ENCODE measurements at places on chromosomes 1 and 21.

- DNase-seq, result no peak
Measured at GRCh38 chr1:45325851-45326506, 716 bp upstream of the HPDL start.

DNA sequence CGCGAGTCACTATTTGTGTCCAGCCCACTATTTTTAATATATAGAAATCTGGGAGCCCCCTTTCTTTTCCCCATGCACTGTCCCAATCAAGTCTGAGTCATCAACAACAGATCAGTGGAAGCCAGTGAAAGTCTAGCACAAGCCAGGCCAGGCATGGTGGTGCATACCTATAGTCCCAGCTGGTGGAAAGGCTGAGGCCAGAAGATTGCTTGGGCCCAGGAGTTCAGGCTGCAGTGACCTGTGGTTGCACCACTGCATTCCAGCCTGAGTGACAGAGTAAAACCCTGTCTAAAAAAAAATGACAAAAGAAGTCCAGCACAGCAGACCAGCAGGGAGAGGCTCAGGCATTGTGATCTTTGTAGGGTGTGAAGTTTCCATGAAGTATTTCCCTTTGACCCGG is 9.0 kb upstream of the RPL5 start:
- DNase-seq, result no peak

GRCh38 chr1:8096105-8097011 is 70.2 kb upstream of the ERRFI1 start:
- DNase-seq, result no peak

GRCh38 chr1:207217778-207218511 is 103.5 kb upstream of the CD55 start:
- DNase-seq, result no peak

DNA sequence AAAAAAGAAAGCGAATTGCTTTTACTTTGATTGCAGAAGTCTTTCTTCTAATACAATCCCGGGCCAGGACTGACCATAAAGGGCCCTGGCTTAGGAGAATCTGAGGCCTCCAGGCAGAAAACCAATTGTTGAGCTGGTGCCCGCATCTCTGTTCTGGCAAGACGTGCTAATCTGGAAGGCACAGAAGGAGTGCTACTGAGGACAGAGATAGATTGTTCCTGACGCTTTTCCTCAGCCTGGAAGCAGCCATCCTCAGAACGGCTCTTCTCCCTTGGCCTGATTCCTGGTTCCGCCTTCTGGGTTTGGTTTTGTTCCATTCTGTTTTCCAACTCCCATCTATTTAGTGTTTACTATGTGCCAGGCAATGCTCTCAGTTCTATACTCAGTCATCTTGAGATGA is 44.8 kb upstream of the SPOCD1 start:
- DNase-seq, result no peak

GRCh38 chr1:19420606-19421005 is 64.7 kb downstream of the CAPZB start:
- DNase-seq, result no peak

DNA sequence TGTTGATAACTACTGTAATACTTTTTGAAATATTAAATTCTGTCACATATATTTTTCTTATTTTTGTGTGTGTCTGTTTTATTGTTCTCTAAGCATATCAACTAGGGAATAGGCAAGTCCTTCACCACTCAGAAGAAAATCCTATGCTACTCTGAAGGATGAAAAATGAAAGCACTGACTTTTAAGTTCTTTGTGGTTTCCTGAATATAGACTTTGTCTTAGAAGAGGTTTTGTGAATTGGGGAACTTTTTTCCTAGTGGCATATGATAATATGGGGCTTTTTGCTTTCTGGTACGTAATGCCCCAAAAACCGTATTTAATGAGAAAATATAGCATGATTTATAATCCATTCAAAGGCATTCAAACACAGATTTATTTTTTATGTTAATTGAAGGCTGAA is 136.0 kb downstream of the SNX7 start:
- DNase-seq, result no peak

DNA sequence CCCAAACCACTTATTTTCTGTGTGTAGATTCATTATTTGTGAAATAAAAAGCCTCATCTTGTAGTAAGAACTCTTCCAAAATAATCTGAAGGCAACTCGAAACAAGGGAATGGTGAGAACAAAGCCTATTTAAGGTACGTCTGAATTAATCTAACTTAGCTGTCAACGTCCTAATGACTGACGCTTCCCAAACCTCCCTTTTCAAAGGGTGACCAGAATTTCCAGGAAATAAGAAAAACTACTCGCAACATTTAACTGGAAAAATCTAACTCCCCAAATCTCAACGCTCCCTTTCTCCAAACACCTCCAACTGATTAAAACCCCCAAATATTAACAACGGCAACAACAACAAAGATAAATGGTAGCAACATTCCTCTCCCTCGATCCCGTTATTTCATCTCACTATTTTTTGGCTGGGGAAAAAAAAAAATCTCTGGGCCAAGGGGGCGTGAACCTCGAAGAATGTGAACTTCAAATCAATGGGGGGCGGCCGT is 693 bp downstream of the SRSF10 start:
- no peak for DNase-seq

DNA sequence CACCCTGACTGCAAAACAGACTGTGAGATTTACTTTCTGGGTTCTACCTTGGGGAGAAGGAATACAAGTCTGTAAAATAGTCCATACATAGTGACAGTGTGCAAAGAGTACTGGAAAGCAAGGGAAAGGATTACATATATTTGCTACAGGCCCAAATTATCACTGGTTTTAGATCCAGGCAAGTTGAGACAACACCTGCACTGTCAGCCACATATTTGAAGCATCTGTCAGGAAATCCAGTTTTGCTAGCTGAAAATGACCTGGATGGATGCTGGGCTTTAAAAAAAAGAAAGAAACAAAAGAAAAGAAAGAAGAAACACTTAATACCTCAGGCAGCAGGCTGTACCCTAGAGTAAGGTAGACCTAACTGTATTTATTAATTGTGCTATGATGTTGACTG is 23.9 kb upstream of the SPRR2G start:
- DNase-seq, result no peak

DNA sequence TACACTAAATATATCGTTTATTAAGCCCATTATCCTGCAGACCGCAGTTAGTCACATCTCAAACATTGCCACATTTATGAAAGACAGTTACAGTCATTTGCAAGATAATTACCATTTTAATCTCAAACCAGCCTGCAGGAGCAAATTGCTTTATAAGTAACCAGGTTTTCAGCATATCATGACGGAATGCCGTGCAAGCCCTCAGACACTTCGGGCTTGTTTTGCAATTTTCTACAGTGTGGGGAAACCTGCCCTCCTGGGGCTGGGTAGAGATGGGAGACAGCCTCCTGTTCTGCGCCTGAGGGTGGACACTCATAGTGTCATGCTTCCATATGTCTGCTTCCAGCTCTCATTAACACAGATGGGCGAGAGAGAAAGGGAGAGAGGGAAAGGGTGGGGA is 563.9 kb downstream of the NPHP4 start:
- DNase-seq, result no peak

DNA sequence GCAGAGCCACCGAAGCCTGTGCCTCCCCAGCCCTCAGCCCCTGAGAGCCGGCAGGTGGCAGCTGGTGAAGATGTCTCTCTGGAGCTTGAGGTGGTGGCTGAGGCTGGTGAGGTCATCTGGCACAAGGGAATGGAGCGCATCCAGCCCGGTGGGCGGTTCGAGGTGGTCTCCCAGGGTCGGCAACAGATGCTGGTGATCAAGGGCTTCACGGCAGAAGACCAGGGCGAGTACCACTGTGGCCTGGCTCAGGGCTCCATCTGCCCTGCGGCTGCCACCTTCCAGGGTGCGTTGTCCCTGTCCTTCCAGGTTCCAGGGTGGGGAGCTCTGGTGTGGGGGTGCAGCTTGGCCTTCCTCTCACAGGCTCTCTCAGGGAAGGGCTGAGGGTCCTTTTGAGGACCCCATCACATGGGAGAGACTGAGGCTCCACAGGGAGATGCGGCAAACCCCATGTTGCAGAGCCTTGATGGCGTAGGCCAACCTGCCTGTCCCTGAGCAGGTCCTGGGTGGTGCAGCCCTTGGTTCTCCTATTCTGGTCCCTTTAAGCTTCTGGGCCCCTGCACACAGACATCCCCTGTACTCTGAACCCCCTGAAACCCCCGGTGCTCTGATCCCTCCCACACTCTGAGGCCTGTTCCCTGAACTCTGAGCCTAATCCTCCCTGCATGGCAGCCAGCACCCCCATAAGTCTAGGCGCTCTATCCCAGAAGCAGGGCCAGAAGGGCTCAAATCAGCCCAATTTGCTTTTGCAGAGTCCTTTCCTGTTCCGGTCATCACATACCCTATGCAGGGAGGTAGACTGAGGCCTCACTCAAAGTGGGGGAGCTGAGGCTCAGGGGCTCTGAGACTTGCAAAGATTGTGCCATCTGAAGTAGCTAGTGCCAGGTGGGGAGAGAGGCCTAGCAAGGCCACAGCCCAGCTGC is 88.5 kb downstream of the TRIM11 start:
- no peak for DNase-seq

GRCh38 chr21:42367367-42368165 is 1.2 kb upstream of the TFF1 start:
- no peak for DNase-seq

DNA sequence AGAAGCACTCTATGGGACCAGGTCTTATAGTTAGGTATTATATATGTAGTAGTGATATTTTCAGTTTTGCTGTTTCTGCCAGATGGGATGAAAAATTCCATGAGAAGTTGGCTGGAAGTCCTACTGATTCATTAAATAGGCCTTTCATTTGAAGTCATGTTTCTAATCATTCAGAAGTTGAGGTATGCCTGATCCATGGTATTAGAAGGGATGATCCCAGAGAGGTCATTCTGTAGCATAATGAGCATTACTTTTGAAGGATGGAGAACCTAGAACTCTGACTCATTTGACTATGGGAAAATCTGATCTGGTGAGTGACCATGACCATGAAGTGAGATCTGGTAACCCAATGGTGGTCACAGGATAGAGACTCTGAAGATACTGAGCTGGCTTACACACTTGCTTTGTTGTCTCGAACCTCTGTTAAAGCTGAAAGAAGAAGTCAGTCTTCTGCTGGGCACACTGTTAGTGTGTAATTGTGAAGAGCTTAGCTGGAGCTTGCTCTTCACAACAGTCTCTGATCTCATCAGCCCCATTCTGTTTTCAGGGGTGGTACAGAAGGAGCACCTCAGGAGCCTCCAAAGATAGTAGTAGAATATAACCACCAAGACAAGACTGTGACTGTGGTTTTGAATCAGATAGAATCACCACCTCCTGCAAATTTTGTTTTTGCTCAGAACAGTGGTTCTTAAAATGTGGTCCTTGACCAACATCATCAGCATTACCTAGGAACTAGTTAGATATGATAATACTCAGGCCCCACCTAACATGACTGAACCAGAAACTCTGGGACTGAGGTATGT is 9.0 kb downstream of the MGST3 start:
- no peak for DNase-seq

DNA sequence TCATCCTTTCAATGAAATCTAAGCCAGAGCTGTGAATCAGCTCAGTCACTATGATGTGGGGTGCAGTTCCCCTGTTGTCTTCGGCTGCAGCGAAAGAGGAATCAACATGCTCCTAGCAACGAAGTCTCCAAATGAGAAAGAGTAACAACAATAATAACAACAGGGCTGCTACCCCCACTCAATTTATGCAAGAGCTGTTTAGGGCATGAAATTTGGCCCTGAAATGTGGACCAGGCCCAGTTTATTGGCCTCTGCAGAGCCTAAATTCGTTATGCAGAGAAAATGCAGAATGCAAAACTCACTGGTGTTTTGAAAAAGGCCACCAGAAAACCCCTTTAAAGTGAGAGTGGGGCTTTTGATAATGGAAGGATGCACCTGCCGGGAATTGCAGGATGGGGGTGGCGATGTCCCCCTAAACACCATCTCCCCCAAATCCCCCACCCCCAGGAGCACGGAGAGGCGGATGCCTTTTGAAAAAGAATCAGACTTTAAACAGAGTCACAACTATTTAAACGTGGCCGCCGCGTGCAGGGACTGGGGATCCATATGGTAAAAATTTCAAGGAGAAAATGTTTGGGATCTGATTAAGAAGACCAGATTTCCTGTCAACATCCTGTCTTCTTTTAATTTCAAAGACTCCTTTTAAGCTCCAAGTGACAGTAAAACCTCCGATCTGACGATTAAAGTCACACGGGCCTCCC is 1.9 kb downstream of the RUNX3 start:
- DNase-seq, result no peak

DNA sequence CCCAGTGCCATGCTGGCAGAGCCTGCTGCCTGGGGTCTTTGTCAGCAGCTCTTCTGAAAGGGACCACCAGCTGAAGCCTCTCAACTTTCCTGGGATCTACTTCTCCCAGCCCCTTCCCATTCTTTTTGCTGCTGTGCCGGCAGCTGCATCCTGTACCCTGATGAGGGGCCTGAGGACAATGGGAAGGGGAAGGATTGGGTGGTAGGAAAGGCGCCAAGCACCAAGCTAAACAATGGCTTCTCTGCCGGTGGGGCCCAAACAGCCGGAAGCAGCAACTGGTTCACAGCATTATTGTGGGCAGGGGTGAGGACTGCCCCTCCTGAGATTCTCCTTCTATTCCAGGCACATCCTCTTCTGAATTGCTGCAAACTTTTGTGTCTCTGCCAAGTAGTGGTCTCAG is 5.0 kb upstream of the EFCAB14 start:
- no peak for DNase-seq

DNA sequence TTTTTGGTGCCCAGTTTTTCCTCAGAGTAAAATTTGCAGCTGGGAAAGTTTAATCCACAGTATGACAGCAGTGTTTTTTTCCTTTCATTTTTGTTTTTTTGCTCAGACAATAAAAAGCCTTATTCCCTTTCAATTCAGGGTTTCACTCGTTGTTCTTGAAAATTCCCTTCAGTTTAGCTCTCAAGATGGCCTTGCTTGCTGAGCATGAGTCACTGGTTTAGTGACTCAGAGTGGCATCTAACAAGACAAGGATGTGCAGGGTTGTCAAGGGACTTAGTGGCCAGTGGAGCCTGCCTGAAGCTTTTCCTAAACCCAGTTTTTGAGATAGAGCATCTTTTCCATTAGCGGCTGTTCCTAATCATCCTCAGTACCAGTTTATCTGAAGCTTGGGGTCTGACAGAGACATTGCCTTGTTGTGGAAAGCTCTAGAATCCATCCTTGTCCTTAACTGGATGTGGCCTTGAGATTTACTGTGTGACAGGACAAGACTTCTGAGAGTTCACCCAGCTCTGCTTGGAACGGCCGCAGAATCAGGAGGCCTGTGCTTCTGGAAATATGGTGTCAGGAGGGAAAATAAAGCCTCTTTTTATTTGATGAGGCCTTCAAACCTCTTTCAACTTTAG is 48.4 kb upstream of the DNAJC6 start:
- no peak for DNase-seq

DNA sequence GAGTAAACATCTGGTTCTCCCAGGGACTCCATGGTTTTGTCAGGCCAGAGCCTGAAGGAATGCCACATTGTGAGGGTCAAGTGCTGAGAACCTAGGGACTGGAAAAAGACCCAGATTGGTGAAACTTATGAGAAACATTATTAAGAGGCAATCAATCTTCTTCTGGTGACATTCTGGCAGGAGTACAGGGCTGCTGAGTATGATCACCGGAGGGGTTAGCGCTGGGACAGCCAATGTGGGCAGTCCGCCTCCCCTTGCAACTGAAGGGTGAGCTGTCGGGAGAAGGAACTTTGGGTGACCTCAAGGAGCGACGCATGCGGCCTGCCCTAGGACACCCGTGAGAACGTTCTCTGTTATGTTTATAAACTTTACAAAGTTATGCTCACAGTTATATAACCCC is 429.0 kb downstream of the LMO4 start:
- no peak for DNase-seq

- no peak for DNase-seq
Measured at GRCh38 chr1:108130794-108131193, 69.3 kb downstream of the SLC25A24 start.
